D341Med (cell line): ENCODE measurements at places on chromosomes 1 and 21.

- DNase-seq: no peak
Measured at GRCh38 chr21:33685613-33686197, 43.4 kb downstream of the ITSN1 start.

- DNase-seq: no peak
Measured at GRCh38 chr1:205502111-205502810, 2.2 kb upstream of the CDK18 start.

DNA sequence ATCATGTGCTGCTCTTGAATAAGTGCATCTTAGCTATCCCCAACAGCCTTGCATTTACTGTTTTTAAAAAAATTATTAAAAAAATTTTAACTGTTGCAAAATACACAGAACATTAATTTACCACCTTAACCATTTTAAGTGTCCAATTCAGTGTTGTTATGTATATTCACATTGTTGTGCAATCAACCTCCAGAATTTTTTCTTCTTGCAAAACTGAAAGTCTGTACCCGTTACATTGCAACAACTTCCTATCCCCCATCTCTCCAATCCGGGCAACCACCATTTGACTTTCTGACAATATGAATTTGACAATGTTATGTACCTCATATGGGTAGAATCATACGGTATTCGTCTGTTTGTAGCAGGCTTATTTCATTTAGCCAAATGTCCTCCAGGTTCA is 83.1 kb downstream of the FMN2 start:
- DNase-seq: no peak

GRCh38 chr1:177925006-177925405 is 44.9 kb downstream of the SEC16B start:
- no peak for DNase-seq

DNA sequence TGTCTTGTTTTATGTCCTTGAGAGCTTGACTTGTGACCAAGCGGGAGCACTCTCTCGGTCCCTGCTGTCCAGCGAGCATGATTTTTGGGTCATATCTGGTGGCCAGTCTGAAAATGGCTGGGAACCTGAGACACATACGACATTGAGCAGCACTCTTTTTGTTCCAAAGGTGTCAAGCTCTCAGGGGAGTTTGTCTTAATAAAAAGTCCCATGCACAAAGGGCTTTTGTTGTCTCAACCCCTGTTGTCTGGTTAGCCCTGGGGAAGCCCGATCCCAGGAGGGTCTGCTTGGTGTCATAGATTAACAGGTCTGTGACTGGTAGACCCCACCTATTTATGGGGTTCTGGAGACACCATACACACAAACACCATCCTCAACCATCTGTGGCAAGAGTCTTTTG is 57.8 kb upstream of the KLHDC7A start:
- no peak for DNase-seq

GRCh38 chr21:42685036-42685435 is 31.6 kb downstream of the PDE9A start:
- DNase-seq: no peak

DNA sequence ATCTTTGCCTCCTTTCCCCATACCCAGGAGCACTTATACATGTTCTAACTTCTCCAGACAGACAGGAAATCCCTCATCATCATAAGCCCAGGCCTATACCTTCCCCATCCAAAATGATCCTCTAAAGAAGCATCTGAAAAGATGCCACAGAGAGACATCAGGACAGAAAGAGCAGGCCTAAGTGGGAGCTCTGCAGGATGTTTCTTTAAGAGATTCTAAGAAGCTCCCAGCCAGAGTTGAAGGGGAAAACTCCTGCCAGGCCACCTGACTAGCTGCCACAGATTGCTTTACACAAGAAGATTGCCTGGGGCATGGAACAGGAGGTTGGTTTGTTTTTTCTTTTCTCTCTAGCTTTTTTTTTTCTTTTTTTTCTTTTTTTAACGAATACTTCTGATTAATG is 275.8 kb downstream of the VAV3 start:
- DNase-seq: no peak
